Suppressor macrophage (primary cell): ENCODE measurements at places on chromosomes 1 and 21.

DNA sequence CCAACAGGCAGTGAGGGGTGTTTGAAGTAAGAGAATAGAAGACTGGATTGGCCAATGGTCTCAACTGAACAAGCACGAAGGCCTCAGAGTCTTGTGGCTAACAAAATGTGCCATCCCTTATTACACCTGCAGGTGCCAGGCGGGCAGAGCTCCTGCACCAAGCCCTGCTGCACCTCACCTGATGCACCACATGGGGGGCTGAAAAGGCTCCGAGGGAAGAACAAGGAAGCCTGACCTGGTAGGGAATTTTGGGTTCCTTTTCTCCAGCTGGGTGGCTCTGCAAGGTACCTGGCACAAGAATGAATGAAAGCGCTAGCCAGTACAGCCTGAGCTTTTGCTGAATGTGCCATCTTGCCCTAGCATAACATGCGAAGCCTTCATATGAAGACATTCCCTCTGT, 9.7 kb downstream of the HSD3B1 start:
- DNase-seq: no peak

- DNase-seq: no peak
Observed at GRCh38 chr1:18583326-18583941, 47.2 kb upstream of the PAX7 start.

DNA sequence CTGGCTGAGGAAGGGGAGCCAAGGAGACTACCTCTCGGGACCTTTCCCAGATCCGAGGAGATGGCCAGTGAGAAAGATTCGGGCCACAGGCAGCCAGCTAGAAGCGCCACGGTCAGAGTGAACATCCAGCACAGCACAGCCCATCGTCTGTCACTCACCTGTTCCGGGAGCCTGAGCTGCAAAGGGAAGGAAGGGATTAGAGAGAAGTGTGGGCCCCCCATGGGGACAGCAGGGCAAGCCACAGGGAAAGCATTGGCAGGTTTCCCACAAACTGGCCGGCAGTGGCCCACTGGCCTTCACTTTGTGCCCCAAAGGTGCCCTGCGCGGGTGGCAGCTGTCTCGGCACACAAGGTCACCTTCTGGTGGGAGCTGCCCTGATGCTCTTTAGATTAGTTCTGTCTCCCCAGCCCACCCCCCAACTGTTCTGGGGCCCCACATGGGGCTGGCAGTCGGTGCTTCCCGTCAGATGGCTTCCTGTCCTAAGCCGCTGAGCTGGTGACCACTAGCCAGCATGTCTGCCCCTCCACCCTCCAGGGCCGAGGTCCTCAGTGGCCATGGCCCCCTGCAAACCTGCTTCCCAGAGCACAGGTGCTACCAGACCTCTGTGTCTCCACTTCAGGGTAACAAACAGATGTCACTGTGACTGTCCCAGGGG, 56.7 kb downstream of the LACTBL1 start:
- no peak for DNase-seq

DNA sequence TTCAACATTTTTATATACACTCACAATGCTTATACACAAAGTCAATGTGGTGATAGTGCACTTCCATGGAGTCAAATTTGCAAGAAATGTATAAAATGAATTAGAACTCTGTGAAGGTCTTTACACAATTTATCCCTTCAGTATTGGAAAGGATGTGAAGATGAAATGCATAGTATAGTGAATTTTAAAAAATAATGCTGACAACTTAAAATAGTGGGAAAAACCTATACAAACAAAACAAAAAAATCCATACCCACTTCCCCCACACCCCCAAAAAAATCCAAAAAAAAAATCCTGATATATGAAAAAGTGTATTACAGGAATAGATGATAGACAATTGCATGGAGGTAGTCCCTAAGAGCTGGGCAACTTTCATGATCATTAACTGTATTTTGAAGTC, 165.3 kb downstream of the HLX start:
- no peak for DNase-seq

GRCh38 chr1:17645068-17645911, 105.8 kb downstream of the ARHGEF10L start:
- no peak for DNase-seq

DNA sequence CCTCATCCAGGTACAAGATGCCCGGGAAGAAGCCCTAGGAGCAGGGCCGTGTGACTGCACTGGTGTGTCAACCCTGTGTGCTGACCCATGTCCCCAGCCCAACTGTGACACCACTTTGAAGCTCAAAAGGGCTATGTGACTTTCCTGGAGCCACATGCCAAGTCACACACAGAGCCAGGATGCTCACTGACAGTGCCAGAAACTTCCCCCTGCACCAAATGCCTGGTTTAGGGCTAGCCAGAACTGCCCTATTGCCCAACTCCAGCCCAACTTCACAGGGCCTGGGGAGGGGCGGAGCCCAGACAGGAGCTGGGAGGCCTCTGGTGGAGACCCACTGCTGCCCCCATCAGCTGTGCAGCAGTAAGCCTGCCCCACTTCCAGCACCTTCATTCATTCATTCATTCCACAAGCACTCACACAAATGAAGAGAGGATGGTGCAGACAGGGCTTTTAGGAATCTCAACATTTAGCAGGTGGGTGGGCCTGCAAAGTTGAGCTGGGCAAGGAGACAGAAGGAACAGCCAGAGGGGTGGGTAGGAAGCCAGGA, 36.7 kb downstream of the KCNQ4 start:
- no peak for DNase-seq
